Lung (tissue), 17 donors: ENCODE measurements at places on chromosomes 16 and 17. TPM values are rescaled to one million over a fixed set of nuclear protein-coding genes. Genes with fewer than 3 reads are reported as not detected.

- H3K4me3 ChIP-seq, result no peak overlapping the region
- H3K27me3 ChIP-seq, result peaks cover 5% of the 10 kb centered on the region
- peak; percentile 69 for DNase-seq
- peak overlapping the region; percentile 59 for H3K27ac ChIP-seq
Observed at GRCh38 chr17:48586355-48587258, 3.4 kb downstream of the HOXB3 start.

DNA sequence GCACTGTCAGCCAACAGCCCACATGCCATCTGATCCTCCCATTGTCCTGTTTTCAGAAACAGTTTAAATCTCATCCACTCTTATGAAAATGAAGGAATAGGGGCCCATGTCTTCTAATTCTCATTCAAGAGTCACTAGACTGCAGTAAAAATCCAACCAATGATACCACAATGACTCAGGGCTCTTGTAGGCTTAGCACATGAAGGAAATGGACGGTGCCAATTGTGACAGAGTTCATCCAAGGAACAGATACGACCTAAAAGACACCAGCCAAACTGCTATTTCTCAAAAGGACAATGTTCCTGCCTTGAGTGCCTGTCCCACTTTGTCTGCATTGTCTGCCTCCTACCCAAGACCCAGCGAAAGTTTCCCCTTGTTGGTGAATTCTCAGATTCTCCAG is 204.8 kb upstream of the COX10 start:
- no peaks in the 10 kb centered on the region for H3K4me1 ChIP-seq
- no peaks in the 10 kb centered on the region for H3K27me3 ChIP-seq
- no peaks in the 10 kb centered on the region for H3K36me3 ChIP-seq
- no peak for DNase-seq
- no peak overlapping the region for H3K4me3 ChIP-seq
- no peak overlapping the region for H3K27ac ChIP-seq

- H3K27me3 ChIP-seq, result no peaks in the 10 kb centered on the region
- no peaks in the 10 kb centered on the region for H3K36me3 ChIP-seq
- H3K27ac ChIP-seq, result no peak overlapping the region
Observed at GRCh38 chr16:75745823-75746222, 19.5 kb upstream of the CPHXL start.

GRCh38 chr16:50615891-50616290 is 65.2 kb downstream of the SNX20 start:
- H3K36me3 ChIP-seq, result no peaks in the 10 kb centered on the region
- H3K27me3 ChIP-seq, result no peaks in the 10 kb centered on the region
- H3K4me3 ChIP-seq, result no peak overlapping the region
- peak; percentile 93 for DNase-seq

UTS2R gene
- total RNA-seq, result not detected

KRTAP4-3 gene
- not detected for total RNA-seq

TIMP2 gene
- 95.6 TPM for total RNA-seq
